ENCODE measurements at places on chromosomes 1 and 21.
A peak's percentile ranks its signal among the peaks of the same experiment; 100 is the strongest.

GRCh38 chr1:109926662-109927300, 16.1 kb downstream of the CSF1 start:
- no peak for DNase-seq

GRCh38 chr1:5551274-5551975, 440.8 kb downstream of the NPHP4 start:
- DNase-seq, result no peak

- no peak for DNase-seq
Measured at GRCh38 chr1:6358757-6359201, 34.8 kb downstream of the ACOT7 start.

DNA sequence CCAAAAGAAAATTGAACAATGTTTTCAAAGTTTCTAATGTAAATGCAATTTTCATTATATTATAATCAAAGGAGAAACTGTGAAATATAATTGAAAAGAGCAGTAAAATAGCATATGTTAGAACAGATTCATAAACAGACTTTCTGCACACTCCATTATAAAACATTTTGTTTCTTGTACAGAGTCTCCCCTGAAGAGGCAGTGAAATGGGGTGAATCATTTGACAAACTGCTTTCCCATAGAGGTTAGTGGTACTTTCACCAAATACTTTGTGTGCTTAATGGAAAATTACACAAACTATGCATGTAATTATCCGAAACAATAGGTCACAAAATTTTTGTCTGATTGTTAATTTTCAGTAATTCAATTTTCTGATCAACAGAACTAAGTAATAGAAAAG, 1.9 kb downstream of the RGS18 start:
- DNase-seq, result no peak

DNA sequence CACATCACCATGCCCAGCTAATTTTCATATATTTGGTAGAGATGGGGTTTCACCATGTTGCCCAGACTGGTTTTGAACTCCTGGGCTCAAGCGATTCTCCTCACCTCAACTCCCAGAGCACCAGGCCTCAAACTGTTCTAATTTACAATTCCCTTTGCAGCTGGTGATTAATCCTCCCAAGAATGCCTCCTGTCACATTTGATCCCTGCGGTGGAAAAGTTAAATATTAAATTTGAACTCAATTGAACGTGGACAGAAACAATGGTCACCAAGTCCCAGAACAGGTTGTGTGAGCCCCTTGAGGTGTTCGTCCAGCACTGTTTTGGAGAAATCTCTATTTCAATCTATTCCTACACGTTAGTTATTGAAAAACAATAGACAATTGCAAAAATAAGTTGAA, 2.0 kb upstream of the ANKRD35 start:
- DNase-seq, result no peak

GRCh38 chr1:109509176-109510134, at the start of gene AMIGO1:
AMIGO1 (minus strand) TSS chr1:109509727; CDS start chr1:109508912, 815 bp downstream.
- DNase-seq, result no peak

- no peak for DNase-seq
Measured at GRCh38 chr1:84480650-84481049, 1.6 kb downstream of the RPF1 start.

DNA sequence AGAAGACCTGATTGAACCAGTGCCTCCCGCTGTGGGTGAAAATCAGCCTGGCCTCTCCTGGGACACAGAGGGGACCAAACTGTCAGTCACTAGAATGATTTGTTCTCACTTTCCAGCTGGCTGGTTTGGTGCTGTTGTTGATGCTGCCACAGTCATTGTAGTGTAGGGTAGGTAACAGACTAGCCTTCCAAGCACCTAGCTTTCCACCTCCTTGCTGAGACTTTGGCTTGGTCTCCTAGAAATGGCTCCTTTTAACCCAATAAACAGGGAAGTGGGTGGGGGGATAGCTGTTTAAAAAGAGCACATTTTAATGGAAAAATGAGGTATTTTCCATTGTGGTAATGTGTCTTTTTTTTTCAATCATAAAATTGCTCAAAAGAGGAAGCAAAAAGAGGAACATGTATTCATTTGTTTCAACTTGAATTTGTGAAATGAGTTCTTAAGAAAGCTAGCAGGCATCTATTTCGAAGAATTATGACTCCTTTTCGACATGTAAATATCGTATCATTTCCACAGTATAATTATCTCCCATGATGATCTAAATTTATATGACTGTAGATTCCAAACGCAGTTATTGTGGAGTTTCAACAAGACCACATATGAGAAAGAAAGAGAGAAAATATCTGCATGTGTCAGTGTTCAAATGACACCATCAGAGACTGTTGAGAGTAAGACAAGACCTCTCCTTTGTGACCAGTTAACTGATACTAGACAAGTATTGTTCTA, 190.1 kb downstream of the HLX start:
- no peak for DNase-seq

GRCh38 chr1:216580538-216581057, 142.6 kb downstream of the ESRRG start:
- DNase-seq, result no peak

- DNase-seq, result no peak
Measured at GRCh38 chr1:109096120-109096519, 5.6 kb downstream of the TMEM167B start.

DNA sequence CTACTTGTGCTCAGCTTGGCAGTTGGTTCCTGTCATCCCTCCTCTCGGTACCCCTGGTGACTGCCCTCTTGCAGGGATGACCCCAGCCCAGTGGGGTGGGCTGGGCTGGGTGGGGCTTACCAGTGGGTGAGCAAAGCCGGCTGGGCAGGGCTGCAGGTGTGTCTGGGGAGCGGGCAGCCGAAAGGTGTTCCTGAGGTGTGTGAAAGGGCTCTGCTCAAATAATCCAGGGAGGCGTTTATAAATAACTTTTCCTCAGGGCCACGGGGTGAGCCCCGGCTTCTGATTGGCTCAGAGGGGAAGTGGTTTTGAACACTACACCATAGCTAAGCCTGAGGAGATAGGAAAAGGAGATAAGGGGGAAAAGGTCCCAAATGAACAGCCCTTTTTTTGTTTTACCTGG, at the start of gene SLC26A9:
SLC26A9 (minus strand) TSS at position 212 of the 400 bp plus-strand sequence. CDS start 7,636 bp downstream, outside the sequence.
- DNase-seq, result no peak

DNA sequence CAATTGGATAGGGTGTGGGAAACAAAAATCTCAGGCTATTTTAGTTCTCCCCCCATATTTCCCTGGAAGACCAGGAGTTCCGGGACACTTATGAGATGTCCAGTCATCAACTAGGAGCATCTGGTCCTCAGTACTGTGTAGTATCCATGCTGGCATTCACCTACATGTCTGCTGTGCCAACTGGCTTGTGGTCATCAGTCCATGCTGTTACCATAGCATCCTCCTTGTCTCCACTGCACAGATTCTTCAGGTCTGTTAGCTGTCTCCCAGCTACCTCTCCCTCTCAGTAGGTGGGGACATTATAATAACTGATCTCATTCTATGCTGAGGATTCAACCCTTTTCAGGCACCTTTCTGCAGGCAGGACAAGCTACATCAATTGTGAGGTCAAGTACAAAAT, 302.9 kb downstream of the BARHL2 start:
- DNase-seq, result no peak

DNA sequence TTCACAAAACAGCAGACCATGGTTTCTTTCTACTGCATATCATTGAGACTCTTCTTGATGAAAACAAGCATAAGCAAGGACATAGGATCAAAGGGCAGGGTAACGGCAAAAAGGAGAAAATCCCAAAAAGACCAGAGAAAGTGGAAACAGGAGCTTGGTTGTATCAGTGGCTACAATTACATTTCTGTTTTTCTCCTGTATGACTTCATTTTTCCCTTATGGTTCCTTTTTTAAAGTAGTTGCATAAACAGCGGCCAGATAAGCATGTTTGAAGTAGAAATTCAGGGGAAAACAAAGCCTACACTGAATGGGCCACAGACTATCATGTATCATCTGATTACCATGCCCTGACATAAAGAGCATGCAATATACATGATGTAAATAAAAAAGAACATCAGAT, 4.6 kb downstream of the EGLN1 start:
- no peak for DNase-seq

- DNase-seq, result no peak
Measured at GRCh38 chr1:67148516-67149178, 13.9 kb upstream of the C1orf141 start.

DNA sequence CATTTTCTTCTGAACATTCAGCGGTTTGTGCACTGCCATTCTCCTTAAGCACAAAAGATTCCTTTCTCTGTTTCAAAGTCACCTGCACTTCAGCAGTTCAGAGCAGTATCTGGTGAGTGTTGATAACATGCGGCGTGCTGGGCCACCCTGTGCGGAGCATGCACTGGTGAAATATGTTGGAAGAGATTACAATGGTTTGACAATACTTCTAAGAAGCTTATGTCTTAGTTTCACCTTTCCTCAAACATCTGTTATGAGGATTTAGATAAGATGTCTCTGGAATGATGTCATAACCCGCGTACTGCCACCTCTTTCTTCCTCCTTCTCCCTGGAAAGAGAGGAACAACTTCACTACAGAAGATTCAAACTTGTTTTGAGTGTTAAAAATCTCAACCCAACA, 650.3 kb downstream of the AJAP1 start:
- DNase-seq, result no peak

- DNase-seq, result no peak
Measured at GRCh38 chr21:15108801-15109200, 44.0 kb upstream of the NRIP1 start.

DNA sequence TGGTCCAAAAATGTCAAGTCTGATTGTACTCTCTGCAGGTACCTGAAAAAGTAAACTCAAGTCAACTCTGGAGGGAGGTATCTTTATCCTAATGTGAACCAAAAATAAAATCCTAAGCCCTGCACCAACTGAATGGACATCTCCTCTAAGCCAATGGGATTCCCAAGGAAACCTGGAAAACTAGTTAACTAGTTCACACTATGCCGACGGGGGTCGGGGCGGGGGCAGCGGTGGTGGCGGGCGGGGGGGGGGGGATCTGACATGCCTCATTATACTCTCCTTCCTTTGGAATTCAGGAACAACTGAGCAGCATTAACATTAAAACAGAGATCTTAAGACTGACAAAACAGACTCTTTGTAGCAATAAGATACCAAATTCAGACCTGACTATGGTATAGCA, 452.6 kb upstream of the CAMK1G start:
- no peak for DNase-seq

- DNase-seq, result no peak
Measured at GRCh38 chr21:20720623-20721022, 277.6 kb upstream of the NCAM2 start.

DNA sequence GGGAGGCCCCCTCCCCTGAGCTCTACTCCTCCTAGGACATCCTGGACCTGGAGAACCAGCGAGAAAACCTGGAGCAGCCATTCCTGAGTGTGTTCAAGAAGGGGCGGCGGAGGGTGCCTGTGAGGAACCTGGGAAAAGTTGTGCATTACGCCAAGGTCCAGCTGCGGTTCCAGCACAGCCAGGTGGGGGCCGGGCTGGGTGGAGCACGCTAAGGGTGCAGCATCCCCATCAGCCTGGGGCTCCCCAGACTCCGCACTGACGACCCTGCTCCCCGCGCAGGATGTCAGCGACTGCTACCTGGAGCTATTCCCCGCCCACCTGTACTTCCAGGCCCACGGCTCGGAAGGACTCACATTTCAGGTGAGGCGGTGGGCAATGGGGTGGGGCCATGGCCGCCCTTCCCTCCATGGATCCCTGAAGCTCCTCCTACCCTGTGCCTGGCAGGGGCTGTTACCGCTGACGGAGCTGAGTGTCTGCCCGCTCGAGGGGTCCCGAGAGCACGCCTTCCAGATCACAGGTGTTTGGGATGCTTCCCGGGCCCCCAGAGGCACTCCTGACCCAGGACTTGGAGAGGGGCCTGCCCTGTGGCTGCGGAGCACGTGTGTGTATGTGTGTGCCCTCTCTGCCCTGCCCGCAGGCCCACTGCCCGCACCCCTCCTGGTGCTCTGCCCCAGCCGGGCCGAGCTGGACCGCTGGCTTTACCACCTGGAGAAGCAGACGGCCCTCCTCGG, 4.1 kb downstream of the PLEKHN1 start:
- no peak for DNase-seq

GRCh38 chr1:203338335-203339036, 12.4 kb downstream of the FMOD start:
- no peak for DNase-seq

- peak; percentile 1 for DNase-seq
Measured at GRCh38 chr21:41965045-41965444, 11.2 kb upstream of the C2CD2 start.

DNA sequence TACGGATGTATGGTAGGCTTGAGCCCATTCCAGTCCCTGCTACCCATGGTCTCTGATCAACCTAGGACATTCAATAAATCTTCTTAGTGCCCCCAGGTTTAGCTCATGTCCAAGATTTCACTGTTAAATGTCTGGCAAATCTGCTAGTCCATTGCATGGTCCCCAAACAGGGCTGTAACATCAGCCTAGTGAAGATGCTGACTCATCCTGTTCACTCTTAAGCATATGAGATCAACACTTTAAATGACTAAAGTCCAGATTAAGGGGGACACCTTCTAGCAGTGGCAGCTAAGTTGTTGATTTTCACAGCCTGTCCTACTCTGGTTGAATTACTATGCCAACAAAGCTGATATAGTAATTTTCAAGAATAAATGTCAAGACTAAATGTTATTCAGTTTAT, 46.5 kb upstream of the NUF2 start:
- no peak for DNase-seq

- DNase-seq, result no peak
Measured at GRCh38 chr1:187262731-187263130, 434.0 kb downstream of the PLA2G4A start.

GRCh38 chr1:193614275-193614674, 427.9 kb upstream of the B3GALT2 start:
- DNase-seq, result no peak

DNA sequence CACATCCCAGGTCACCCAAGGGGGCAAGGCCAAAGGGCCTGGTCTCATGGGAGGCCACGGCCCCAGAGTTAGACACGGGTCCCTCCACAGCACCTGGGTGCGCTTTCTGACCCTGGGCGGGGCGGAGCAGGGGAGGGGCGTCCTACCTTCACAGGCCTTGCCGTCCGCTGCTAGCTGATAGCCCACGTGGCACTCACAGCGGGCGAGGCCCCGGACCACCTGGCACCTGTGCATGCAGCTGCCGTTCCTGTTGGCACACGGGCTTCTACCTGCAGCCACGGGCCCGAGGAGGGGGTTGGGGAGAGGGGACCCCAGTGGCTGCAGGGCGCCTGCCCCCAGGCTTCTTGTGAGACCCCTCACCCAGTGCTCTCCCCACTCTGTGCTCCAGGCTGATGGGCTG, 59.9 kb downstream of the ARHGEF16 start:
- DNase-seq, result no peak

GRCh38 chr1:206612129-206612876, at the start of gene EIF2D:
EIF2D (minus strand) TSS chr1:206612465; CDS start chr1:206612342, 123 bp downstream.
- DNase-seq, result peak; percentile 89

DNA sequence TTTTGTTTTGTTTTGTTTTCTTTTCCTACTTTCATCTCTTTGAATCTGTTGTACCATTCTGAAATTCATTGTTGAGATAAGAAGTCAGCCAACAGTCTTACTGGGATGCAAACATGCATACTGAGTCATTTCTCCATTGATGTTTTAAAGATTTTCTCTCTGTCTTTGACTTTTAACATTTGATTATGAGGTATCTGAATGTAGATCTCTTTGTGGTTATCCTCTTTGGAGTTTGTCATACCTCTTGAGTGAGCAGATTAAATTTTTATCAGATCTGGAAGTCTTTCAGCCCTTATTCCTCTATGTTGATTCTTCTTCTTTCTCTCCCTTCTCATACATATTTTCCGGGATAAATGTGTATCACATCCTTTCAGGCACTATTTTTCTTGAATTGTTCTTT, 406.9 kb upstream of the NCAM2 start:
- DNase-seq, result no peak

- no peak for DNase-seq
Measured at GRCh38 chr21:45872471-45872870, 109.1 kb upstream of the COL6A1 start.

- DNase-seq, result no peak
Measured at GRCh38 chr1:67571901-67572593, 113.0 kb upstream of the GADD45A start.

GRCh38 chr1:154493276-154493675, 8.7 kb upstream of the TDRD10 start:
- DNase-seq, result no peak
